ENCODE measurements at places on chromosomes 5 and 9.

DNA sequence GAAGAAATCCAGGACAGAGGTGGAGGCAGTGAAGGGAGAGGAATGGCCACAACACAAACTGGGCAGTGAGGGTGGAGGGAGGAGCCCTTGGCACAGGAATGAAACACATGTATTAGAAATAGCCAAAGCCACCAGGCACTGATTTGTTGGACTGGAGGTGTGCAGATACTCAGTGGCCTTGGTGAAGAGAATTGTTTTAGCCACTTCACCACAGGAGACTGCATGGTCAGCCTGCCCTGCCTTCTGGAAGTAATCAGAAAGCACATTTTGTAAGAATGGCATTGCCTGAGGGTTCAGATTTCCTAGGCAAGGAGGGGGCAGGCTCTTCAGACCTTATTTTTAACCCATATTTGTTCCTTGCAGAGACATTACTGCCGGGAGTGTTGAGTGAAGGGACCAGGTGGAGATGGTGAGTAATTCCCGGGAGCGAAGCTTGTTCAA lies 2.2 kb downstream of the SGCD start:
- DNase-seq: no peak

- DNase-seq: no peak
These were observed 731.5 kb downstream of the TLE1 start for GRCh38 chr9:80957801-80958200.

- DNase-seq: no peak
These were observed 32.9 kb downstream of the SCAI start for GRCh38 chr9:125110464-125110863.

GRCh38 chr5:135265497-135266302 lies 133.3 kb downstream of the MACROH2A1 start:
- no peak for DNase-seq

DNA sequence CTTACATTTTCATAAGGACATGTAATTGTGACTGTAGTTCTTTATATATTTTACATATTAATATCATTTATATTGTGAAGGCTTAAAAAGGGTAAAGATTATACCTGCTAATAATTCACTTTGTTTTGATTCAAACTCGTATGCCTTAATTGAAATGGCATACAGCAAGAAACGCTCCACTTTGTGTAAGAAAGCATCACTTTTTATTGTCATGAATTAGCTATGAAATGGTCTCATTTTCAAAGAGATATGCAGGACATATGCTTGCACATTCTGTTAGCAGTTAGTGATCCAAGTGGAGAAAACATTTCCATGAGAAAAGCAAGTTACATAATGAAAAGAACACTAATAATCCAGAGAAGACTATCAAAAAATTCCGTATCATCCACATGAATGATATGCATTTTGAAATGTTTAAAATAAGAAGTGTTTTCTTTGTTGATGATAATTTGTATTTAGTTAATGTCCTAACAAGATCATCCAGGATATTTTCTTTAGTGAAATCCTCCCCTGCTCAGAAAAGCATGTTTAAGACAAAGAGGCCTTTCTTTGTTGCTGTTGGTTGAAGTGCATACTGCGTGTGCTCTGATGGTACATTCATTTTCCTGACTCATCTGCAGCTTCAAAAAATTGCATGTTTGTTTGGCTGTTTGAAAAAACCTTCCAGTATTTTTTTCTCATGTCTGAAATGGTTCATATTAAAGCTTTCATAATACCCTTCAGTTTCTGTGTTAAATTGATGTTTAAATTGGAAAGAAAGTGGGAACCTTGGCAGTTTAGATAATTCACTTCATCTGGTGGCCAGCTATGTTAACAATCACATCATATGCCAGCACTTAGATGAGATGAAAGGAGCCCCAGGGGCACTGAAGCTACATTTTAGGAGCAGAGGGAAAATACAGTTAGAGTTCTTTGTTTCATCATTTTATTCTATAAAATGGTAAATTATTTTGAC lies 242.2 kb downstream of the CSNK1G3 start:
- no peak for DNase-seq

DNA sequence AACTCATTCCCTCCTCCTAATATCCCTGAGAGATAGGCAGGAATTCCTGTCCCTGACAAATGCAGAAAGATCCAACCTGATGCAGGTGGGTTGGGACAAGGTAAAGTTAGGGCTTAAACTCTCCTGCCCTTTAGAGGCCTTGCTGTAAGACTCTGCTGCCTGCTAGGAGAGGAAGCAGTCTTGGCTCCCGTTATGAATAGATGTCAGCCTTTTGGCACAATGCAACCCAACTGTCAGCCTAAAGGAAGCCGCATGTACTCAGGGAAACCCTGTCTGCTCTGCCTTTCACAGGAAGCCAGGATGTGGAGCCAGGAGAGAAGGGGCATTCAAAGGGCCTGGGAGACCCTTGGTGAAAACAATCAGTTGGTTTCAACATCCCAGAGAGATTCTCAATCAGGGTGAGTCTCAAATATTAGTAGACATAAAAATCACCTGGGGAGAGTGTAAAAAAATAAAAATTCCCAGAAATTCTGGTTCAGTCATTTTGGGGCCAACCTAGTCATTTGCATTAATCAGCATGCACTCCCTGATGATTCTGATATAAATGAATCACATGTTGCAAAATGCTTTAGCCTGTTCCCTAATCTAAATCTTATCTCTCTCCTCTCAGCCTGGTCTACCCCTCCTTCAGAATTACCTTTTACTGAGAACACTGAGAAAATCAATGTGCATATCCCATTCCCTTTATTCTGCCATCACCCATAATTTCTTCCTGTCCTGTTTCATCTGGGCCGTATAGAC lies 136.2 kb upstream of the TRIM32 start:
- DNase-seq: no peak

DNA sequence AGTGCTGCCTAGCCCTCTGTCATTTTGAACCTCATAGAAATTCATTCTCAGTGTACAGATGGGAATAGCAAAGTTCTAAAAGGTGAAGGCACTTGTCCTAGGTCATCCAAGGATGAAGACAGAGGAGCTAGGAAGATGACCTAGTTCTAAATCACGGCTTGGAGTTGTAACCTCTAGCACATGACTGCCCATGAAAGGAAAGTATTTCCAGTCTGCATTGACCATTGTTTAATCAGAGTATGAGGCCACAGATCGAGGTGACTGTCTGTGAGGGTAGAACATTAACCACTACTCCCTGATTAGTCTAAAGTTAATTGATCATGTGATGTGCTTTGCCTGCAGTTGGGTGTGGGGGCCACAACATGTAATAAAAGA lies 674 bp upstream of the TNFSF15 start:
- DNase-seq: no peak

GRCh38 chr5:5422819-5423515 lies 490 bp downstream of the ICE1 start:
- DNase-seq: no peak

GRCh38 chr9:1453636-1454035 lies 403.5 kb downstream of the DMRT2 start:
- no peak for DNase-seq

DNA sequence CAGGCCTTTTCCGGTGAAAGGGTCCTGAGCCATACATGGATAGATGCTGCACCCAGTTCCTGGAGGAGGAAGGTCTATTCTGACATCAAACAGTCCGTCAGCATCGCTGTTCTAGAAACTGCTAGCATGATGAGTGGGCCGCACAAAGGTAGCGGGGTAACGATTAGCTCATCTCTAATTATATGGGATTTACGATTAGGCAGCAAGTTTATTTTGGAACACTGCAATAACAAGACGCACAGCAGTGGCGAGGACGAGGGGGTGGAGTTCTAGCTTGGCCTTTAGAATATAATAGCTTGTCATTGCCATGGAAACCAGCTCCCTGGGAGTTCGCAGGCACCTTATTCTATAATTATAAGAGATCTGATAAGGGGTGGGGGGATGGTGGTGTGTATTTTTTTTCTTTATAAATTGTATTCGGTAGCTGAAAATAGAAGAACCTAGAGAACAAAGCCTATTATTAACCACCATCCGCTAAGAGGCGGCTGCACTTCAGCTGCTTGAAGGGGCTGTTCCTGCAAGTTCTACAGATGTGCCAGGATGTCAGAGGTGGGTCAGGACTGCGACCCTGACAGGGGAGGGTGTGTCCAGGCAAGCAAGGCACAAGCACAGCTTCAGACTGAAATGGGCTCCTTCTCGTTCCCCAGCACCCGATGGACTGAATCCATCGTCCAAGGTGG lies 311.0 kb downstream of the AGTPBP1 start:
- no peak for DNase-seq

- DNase-seq: no peak
These were observed 55.5 kb downstream of the CEP120 start for GRCh38 chr5:123367739-123368138.

GRCh38 chr5:135140446-135141204 lies 106.6 kb upstream of the PITX1 start:
- no peak for DNase-seq

DNA sequence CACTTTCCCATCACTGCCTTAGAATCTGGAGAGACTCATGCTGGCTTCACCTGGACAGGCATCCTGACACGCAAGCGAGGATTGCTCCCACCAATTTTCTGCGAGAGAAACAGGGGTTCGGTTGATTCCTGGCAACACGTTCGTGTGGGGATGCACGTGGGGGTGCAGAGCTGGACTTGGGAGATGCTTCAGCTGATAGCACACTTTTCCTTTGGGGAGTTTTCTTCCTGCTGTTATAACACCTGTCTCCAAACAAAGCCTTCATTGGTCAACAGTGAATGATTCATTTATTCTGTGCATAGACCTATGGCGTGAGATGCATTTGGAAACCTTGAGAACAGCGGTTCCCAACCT lies 50.0 kb downstream of the ROPN1L start:
- no peak for DNase-seq

GRCh38 chr5:36529142-36529541 lies 77.3 kb upstream of the SLC1A3 start:
- no peak for DNase-seq

- peak; percentile 3 for DNase-seq
These were observed 211.6 kb downstream of the MSX2 start for GRCh38 chr5:174935854-174936474.

- no peak for DNase-seq
These were observed 121.7 kb downstream of the FOCAD start for GRCh38 chr9:20805766-20806165.

GRCh38 chr5:178476972-178477754 lies 113.0 kb downstream of the COL23A1 start:
- DNase-seq: no peak
